ENCODE measurements at places on chromosomes 2 and 18. TPM values are rescaled to one million over a fixed set of nuclear protein-coding genes. Genes with fewer than 3 reads are reported as not detected.

DNA sequence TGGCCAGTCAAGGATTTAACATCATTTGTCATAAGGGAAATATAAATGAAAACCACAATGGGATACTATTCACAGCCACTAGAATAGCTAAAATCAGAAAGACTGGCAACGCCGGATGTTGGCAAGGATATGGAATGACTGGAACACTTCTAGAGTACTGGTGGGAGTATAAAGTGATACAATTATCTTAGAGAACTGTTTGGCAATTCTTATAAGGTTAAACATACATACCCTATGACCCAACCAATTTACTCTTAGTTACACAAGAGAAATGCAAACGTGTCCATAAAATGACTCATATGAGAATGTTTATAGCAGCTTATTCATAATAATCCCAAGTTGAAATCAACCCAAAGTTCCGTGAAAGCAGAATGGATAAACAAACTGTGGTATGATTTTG is 35.1 kb downstream of the MAPK4 start:
- no peak for DNase-seq

Gene PPP1CB
- total RNA-seq, result 101 TPM

DNA sequence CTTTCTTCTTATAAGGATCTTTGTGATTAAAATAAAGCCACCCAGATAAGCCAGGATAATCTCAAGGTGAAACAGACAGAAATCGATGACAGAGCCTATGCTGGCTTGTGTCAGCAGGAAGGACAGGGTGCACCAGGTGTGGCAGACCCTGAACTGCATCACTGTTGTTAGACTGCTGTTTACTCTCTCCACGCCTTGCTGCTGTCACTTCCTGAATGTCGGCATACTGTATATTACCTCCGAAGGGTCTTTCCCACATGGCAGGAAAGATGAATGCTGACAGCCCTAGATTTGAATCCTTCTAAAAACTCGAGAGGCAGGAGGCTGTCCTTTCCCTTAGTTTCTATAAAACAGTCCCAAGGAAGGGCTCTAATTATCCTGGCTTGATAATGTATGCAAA is 18.9 kb upstream of the TMEM163 start:
- DNase-seq, result no peak

GRCh38 chr2:189372688-189373257 is 68.5 kb upstream of the WDR75 start:
- DNase-seq, result no peak

Gene TRIM54
- not detected for total RNA-seq

Gene UGT1A5
- total RNA-seq, result not detected

DNA sequence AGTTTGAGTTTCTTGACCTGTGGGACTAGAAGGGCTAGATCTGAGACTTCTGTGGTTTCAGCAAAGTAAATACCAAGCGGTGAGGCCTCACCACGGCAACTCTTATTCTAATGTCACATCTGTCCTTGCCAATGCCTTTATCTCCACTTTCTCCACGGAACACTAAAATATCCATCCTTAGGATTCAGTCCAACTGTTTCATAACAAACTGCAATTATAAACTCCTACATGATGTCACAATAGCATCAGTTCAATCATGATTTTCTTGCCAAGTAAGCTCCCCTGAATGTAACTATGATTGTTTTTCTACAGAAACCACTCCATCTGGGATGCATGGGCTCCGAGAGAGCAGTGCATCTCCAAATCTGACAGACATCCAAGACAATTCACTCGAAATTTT is 79.6 kb downstream of the LRATD1 start:
- DNase-seq, result no peak

Gene CCDC150
- 3.8 TPM for total RNA-seq
